ENCODE measurements at places on chromosomes 4 and X. TPM values are rescaled to one million over a fixed set of nuclear protein-coding genes. Genes with fewer than 3 reads are reported as not detected.

NCAPG gene
- 0.59 TPM for total RNA-seq

RAB33A gene
- total RNA-seq, result 1.6 TPM

GYPB gene
- total RNA-seq, result not detected

NR3C2 gene
- 39.5 TPM for total RNA-seq

PRR32 gene
- total RNA-seq, result not detected

EMCN gene
- 27.5 TPM for total RNA-seq

LRP2BP gene
- 2.3 TPM for total RNA-seq

F9 gene
- not detected for total RNA-seq

KLHL34 gene
- total RNA-seq, result not detected

LDOC1 gene
- 4.5 TPM for total RNA-seq

DMP1 gene
- total RNA-seq, result not detected

PRKX gene
- total RNA-seq, result 28.5 TPM

SLC4A4 gene
- 1.3 TPM for total RNA-seq

CT47A1 gene
- total RNA-seq, result not detected

VSIG4 gene
- 90.0 TPM for total RNA-seq

EDA2R gene
- 6.2 TPM for total RNA-seq

IGFBP7 gene
- 622 TPM for total RNA-seq

CPLX1 gene
- total RNA-seq, result 2.6 TPM

TLR7 gene
- total RNA-seq, result 1.3 TPM

CXCL11 gene
- not detected for total RNA-seq

NXF2B gene
- total RNA-seq, result not detected

PAK3 gene
- 7.5 TPM for total RNA-seq

CXXC4 gene
- total RNA-seq, result 0.32 TPM

ZAR1 gene
- not detected for total RNA-seq

ETDB gene
- not detected for total RNA-seq

EPHA5 gene
- 0.16 TPM for total RNA-seq

IL3RA gene
- total RNA-seq, result 7.4 TPM

AADAT gene
- total RNA-seq, result 5.9 TPM

EDA gene
- total RNA-seq, result 5.0 TPM

HSD17B13 gene
- total RNA-seq, result 1.6 TPM

NXF3 gene
- total RNA-seq, result 3.5 TPM

NR0B1 gene
- not detected for total RNA-seq

DGAT2L6 gene
- not detected for total RNA-seq

CUL4B gene
- total RNA-seq, result 45.1 TPM

F8A3 gene
- 14.4 TPM for total RNA-seq

F8 gene
- 14.6 TPM for total RNA-seq

JADE3 gene
- 7.5 TPM for total RNA-seq

MAP7D3 gene
- 48.5 TPM for total RNA-seq

JCHAIN gene
- 337 TPM for total RNA-seq

DDIT4L gene
- 3.8 TPM for total RNA-seq

TEC gene
- total RNA-seq, result 5.1 TPM

ZNF330 gene
- 68.0 TPM for total RNA-seq

RASL11B gene
- 4.9 TPM for total RNA-seq

PFKFB1 gene
- 3.1 TPM for total RNA-seq

DTHD1 gene
- total RNA-seq, result 0.48 TPM

TMLHE gene
- 19.5 TPM for total RNA-seq

GAGE2A gene
- total RNA-seq, result not detected

VSIG1 gene
- not detected for total RNA-seq

INTU gene
- total RNA-seq, result 7.0 TPM

RNF175 gene
- total RNA-seq, result not detected

AMER1 gene
- 3.7 TPM for total RNA-seq

CENPVL2 gene
- total RNA-seq, result not detected

SLC6A14 gene
- total RNA-seq, result 6.2 TPM

STATH gene
- total RNA-seq, result not detected

Data from breast epithelium (tissue), 4 donors.